ENCODE measurements at places on chromosomes 6 and 20.

- DNase-seq = no peak
These were observed 266.3 kb upstream of the ECI2 start for GRCh38 chr6:4401408-4402368.

- no peak for DNase-seq
These were observed 51.5 kb downstream of the TRERF1 start for GRCh38 chr6:42400061-42400760.

DNA sequence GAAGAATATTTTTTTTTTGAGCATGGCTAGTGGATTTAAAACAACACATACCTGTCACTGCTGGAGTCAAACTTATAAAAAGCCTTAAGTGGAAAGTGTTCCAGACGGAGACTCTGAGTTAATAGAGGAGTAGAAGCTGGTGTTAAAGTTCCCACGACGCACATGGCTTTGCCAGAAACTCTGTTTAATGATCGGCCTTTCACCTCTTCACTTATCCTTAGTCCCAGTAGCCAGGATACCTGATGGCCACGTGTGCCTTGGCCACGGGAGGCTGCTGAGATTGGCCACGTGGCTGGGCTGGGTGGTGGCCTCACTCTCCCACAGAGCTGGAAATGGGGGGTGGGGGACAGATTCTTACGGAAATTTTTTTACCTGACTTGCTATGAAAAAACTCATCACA is 333.1 kb downstream of the ZFAND3 start:
- DNase-seq = no peak

DNA sequence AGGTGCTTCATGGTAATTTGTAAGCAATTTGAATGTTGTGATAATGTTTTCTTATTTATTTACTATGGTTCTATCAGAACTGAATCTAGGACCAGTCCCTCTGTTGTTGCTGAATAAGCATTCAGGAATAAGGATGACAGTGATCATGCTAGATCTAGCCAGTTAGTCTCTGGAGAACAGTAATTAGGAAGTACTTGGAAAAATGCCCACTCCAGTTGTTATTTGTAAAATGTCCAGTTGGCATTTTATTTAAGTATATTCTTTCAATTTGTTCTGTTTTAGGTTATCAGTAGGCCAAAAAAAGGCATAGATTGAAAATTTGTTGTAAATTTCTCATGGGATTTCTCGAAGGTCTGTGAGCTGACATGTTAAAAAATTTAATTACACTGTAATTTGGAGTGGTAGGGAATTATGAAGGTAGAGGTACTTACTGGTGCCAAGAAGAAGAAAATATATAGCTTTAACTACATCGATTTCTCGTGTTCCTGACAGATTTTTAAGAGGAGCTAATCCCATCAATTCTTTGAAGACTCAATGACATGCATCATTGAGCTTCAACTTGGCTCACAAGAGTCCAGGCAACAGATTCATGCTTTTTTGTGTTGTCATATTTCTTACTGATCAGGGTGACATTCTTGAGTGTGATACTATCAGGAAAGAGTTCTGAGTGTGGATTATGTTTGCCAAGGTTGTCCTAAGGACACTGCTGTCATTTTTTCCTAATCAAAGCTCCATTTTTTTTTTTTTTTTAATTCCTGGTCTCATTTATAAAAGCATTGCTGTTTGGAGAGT is 177.3 kb downstream of the CARMIL1 start:
- no peak for DNase-seq

GRCh38 chr6:87282743-87283142 is 39.6 kb upstream of the SMIM8 start:
- DNase-seq = no peak

DNA sequence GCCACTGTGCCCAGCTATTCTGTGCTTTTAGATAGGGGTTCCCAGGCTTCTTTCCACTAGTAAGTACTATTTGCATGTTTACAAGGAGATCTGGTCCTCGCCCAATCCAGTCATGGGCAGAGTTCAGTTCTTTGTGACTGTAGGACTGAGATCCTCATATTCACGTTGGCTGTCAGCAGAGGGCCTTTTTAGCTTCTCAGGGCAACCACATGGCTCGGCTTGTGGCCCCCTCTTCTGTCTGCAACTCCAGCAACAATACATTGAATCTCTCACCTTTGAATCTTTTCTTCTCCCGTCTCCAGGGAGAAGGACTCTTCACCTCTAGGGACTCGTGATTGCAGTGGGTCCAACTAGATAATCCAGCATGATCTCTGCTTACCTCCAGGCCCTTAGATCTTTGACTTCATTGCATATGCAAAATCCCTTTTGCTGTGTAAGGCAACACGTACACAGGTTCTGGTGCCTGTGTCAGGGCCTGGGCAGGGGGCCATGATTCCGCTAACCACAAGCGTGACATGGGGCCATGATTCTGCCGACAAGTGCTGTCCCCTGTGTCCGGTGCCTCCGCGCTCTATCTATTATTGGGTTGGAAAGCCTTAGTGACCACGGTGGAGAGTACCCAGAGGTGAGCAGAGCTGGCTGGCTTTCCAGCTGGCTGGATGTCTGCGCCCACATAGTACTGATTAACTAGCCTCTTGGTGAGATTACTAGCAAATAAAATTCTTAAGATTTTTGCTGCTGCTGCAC is 5.1 kb downstream of the CCR6 start:
- no peak for DNase-seq

- no peak for DNase-seq
These were observed 513.3 kb upstream of the NOX3 start for GRCh38 chr6:155968921-155969320.

GRCh38 chr20:51016521-51016920 is 6.4 kb downstream of the KCNG1 start:
- no peak for DNase-seq

DNA sequence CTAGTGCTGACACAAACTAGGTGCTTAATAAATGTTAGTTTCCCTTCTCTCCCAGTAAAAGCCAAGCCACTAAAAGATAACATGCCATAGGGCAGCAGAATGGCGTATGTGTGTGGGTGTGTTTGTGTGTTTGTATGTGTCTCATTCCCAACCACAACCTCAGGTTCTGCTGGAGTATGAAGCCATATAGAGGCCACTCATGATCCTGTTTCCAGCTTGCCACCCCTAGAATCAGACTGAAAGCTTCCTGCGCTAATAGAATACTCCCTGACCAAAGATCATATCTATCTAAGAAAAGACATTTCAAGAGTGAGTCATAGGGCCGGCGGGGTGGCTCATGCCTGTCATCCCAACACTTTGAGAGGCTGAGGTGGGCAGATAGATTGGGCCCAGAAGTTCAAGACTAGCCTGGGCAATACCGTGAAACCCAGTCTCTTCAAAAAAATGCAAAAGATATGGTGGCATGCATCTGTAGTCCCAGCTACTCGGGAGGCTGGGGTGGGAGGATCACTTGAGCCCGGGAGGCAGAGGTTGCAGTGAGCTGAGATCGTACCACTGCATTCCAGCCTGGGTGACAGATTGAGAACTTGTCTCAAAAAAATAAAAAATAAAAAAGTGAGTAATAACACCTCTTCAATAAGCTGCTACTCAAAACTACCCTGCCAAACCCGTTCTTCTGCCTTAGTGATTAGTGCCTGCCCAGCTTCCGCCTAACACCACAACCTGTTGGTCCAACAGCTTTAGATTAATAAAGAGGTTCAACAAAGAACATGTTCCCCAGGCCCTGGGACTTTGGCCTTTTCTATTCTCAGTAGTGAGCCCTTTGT is 11.8 kb upstream of the SNRPC start:
- DNase-seq = no peak

DNA sequence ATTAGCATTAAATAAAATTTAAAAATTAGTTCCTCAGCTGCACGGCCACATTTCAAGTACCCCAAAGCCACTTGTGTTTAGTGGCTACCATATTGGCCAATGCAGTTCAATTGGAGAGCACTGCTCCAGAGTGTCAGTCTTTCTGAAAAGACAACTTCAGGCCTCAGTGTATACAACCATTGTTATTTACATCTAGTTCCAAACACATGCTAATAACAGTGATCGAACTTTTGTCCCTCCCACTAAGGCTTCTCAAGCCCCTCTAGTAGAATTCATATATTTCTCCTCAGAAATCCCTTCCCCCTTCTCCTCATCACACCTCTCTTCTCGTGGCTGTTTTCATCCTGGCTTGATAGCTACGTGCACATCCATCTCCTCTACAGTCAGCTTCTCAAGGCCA is 32.9 kb downstream of the HIVEP2 start:
- no peak for DNase-seq

DNA sequence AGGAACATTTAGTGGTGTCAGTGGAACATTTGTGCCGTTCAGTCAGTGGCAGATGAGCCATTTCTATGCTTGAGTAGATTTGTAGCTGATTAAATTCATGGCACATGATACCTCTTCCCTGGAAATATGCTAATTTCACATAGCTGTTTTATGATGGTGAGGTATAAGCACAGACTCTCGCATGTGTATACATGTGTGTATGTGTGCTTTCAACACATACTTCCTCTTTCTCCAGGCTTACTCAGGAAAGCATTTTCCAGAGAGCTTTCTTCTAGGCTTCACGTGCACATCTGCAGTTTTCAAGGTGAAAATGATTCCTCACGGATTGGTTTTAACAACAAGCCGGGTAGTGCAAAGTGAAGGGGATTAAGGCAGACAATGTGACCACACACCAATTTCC is 396.5 kb downstream of the HDGFL1 start:
- no peak for DNase-seq

- no peak for DNase-seq
These were observed 80.2 kb upstream of the OPRM1 start for GRCh38 chr6:153958860-153959259.

GRCh38 chr20:37816003-37816402 is 86.9 kb upstream of the VSTM2L start:
- no peak for DNase-seq

DNA sequence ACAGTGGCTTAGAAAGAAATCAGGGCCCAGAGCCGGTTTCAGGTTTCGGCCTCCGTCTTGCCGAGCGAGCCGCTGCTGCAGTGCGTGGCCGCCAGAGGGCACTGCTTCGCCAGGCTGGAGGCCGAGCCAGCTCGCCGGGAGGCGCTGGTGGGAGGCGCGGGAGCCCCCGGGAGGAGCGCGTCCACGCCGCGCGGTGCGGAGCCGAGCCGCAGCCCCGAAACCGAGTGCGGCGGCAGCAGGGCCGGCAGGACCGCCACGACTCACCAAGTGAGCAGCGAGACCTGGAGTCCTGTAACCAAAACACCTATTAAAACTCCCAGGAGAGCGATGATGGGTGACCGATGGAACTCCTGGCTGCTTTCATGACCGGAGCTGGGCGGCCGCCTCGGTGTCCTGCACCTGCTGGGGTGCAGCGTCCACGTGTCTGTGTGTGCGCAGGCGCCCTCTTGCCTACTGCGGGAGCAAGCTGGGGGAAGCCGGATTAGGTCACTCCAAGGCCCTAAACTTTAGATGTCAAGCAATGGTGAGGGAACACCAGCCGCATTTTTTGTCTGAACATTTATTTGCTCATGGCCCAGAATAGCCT is 186.9 kb upstream of the UST start:
- peak; percentile 54 for DNase-seq

DNA sequence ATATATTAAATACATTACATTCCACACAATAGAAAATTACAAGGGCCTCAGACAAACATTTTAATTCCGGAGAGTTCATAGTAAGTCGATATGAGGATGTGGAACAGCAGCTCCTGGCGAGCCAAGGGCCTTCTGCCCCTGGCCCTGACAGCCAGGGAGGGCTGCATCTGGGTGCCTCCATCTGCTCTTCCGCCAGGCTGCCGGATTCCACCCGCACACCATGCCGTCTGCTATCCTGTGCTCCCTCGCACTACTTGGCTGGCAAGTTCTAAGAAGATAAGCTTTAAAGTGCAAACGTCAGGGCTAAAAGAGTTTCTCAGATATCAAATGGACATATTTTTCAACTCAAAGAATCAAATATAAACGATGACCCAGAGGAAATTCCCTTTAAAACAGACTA is 656.3 kb upstream of the NOX3 start:
- no peak for DNase-seq

DNA sequence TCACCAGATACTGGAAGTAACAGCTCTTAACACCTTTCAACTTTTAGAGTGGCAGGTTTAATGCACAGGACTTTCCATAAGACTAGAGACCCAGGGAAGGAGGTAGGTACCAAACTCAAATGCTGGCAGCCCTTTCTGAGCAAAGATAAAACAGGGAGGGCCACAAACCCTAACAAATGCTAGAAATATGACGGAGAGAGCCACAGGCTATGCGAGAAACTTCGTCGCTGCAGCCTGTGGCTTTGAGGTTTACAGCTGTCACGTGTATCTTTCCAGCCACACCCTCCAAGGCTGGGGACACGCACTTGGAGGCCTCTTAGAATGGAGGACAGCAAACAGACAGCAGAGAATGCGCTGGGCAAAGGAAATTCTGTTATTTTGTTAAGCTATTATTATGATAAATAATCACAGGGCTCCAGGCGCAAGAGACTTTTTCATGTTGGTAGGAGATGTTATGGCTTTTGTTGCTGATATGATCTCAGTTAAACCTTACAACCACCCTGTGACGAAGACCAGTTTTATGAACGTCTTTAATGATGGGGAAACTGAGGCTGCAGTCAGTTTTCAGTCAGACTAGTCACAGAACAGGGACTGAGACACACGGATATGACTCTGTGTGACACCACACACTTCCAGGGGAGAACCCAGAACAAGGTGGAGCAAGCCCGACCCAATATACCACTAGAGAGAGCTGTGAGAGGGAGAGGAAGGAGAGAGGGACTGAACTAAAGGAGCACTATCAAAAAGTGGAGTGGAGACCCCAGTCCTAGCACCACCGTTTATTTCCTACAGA is 2.0 kb downstream of the TRAM2 start:
- DNase-seq = no peak

DNA sequence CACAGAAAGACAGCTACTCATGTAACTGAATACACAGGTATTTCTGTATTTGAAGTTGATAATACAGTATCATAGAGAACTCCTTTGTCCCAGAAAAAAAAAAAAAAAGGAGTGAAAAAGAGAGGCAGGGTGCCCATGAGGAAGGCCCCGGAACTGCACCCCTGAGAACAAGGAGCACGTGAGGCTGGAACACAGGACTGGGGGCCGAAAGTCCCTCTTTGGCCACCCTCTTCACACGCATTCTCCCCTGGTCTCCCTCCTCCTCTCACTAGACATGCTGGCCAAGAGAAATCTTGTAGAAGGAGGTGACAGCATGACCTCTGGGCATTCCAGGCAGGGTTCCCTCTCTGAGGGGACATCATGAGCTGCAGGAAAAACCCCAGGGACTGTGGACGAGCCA is 62.7 kb upstream of the TRAF3IP2 start:
- no peak for DNase-seq

DNA sequence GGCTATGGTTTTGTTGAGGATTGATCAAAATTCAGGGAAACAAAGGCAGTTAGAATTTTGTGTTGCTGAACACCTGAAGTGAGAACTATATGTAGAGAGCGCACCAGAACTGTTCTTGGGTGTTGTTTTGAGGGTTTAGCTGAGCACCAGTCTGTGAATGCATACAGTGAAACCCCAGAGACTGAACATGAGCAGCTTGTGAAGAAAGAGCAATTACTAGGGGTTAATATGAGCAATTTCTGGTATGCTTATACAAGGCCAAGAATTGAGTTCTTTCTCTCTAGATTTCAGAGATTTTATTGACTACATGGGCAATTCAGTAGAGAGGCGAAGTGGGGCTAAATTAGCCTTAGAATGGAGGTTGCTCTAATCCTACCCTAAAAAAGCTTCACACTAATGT is 93.9 kb downstream of the CD2AP start:
- DNase-seq = peak; percentile 9
